Left lung (tissue), 14 donors: ENCODE measurements at places on chromosomes 5 and 9. TPM values are rescaled to one million over a fixed set of nuclear protein-coding genes. Genes with fewer than 3 reads are reported as not detected.

DNA sequence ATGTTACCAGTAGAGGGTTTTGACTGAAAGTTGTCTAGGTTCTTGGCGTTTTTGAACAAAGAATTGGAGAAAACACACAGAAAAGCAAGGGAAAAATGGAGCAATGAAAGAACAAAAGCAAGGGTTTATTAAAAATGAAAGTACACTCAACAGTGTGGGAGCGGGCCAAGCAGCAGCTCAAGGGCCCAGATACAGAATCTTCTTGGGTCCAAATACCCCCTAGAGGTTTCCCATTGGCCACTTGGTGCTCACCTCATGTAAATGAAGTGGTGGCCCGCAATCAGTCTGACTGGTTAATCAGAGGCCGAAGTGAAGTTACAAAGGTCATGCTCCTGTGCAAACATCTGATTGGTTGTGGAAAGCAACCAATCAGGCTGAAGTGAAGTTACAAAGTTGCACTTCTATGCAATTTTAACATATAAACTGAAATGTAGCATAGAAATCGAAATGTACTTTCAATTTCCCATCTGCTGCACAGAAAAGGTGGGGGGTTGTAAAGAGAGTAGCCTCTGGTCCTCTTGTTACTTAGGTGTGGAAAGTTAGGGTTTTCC lies 1.9 kb upstream of the GM2A start:
- H3K27me3 ChIP-seq = no peaks in the 10 kb centered on the region
- no peak overlapping the region for H3K4me3 ChIP-seq
- H3K36me3 ChIP-seq = no peaks in the 10 kb centered on the region
- DNase-seq = no peak
- H3K4me1 ChIP-seq = peaks cover 39% of the 10 kb centered on the region

Gene CDKN2B-AS1
- 1.6 TPM for total RNA-seq

Gene ROPN1L
- 0.50 TPM for total RNA-seq

DNA sequence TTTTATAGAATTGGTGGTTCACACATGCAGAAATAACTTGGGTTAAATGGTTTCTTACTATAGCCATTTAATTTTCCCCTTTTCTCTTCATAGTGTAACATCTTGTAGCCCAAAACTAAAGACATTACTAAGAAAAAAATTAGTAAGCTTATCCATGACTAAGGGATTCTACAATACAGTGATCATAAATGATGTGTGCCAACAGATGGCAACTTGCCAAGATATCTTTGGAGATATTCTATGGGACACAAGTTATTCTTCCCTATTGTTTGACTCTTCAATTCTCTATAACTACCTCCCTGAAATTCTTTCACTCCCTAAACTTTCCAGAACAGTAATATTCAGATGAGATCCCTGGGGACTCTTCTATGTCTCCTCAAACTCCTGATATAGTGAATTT lies 580.6 kb downstream of the PTPRD start:
- no peaks in the 10 kb centered on the region for H3K4me1 ChIP-seq
- H3K4me3 ChIP-seq = no peak overlapping the region
- H3K27ac ChIP-seq = no peak overlapping the region
- H3K27me3 ChIP-seq = no peaks in the 10 kb centered on the region

Gene AGXT2
- total RNA-seq = not detected
